HepG2 (cell line): ENCODE measurements at places on chromosomes 5 and 9. TPM values are rescaled to one million over a fixed set of nuclear protein-coding genes. Genes with fewer than 3 reads are reported as not detected.

GRCh38 chr5:37037840-37038239 lies 161.3 kb downstream of the NIPBL start:
- no peak for DNase-seq

- no peak for DNase-seq
Observed at GRCh38 chr9:97072285-97072776, 33.4 kb upstream of the CTSV start.

DNA sequence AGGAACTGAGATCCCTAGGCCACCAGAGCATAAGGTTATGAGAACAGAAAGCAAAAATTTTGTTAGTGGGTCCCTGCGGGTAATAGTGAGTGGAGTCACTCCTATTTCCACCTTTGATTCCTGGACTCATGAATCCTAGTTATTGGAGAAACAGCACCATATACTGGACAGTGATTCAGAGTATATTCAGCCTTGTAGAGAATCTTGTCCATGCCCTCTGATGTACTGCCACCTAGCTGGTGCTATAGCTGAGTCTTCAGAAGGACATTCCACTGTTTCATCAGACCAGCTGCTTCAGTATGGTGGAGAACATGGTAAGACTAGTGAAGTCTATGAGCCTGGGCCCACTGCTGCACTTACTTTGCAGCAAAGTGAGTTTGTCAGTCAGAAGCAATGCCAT lies 25.0 kb upstream of the ITGA2 start:
- DNase-seq, result peak; percentile 34

- no peak for DNase-seq
Observed at GRCh38 chr9:135468854-135469521, 10.6 kb upstream of the PPP1R26 start.

GRCh38 chr9:112421771-112422222 lies 41.9 kb downstream of the HSDL2 start:
- no peak for DNase-seq

DNA sequence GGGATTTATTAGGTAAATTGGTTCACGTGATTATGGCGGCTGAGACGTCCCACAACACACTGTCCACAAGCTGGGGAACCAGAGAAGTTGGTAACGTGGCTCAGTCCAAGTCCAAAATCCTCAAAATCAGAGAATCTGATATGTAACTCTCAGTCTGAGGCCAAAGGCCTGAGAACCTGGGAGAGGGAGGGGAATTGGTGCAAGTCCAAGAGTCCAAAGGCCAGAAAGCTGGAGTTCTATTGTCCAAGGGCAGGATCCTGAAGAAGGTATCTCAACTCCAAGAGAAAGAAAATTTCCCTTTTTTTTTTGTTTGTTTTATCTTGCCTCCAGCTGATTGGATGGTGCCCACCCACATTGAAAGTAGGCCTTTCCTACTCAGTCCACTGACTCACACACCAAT lies 83.8 kb downstream of the PRDM9 start:
- DNase-seq, result no peak

- DNase-seq, result no peak
Observed at GRCh38 chr5:102931085-102931725, 176.1 kb downstream of the PAM start.

- DNase-seq, result no peak
Observed at GRCh38 chr5:123090661-123091297, 1.7 kb downstream of the PRDM6 start.

- no peak for DNase-seq
Observed at GRCh38 chr9:130430232-130430631, 14.5 kb upstream of the ASS1 start.

Gene SEMA4D
- 0.07 and 0.13 TPM in 2 replicates for total RNA-seq

Gene AK6
- 77.2 and 123 TPM in 2 replicates for total RNA-seq

Gene SLCO6A1
- total RNA-seq, result 0.31 TPM in 1 of 2 replicates, not detected in the other

Gene SARDH
- total RNA-seq, result 32.5 and 34.9 TPM in 2 replicates

Gene NRG2
- total RNA-seq, result not detected in 2 replicates

Gene ALAD
- total RNA-seq, result 21.8 and 23.0 TPM in 2 replicates
